ENCODE measurements at places on chromosomes 2 and 18. TPM values are rescaled to one million over a fixed set of nuclear protein-coding genes. Genes with fewer than 3 reads are reported as not detected.
A peak's percentile ranks its signal among the peaks of the same experiment; 100 is the strongest.

GRCh38 chr18:23238152-23238531, 102.9 kb downstream of the CABLES1 start:
- peak overlapping the region; percentile 97 for H3K27ac ChIP-seq
- H3K36me3 ChIP-seq = no peaks in the 10 kb centered on the region
- H3K4me1 ChIP-seq = no peaks in the 10 kb centered on the region
- DNase-seq = no peak

GRCh38 chr2:216665717-216666116, 29.6 kb downstream of the IGFBP5 start:
- H3K4me1 ChIP-seq = no peaks in the 10 kb centered on the region
- H3K27me3 ChIP-seq = no peaks in the 10 kb centered on the region
- no peak overlapping the region for H3K4me3 ChIP-seq
- H3K36me3 ChIP-seq = peaks cover 4% of the 10 kb centered on the region
- DNase-seq = peak; percentile 39

Gene GAREM1
- total RNA-seq = 24.0 TPM

GRCh38 chr2:163306647-163307046, 429.2 kb downstream of the FIGN start:
- H3K4me1 ChIP-seq = no peaks in the 10 kb centered on the region
- DNase-seq = no peak
- H3K27ac ChIP-seq = no peak overlapping the region
- no peaks in the 10 kb centered on the region for H3K27me3 ChIP-seq
- no peaks in the 10 kb centered on the region for H3K36me3 ChIP-seq

GRCh38 chr2:7860693-7861092, 821.2 kb upstream of the ID2 start:
- no peaks in the 10 kb centered on the region for H3K27me3 ChIP-seq
- H3K4me3 ChIP-seq = no peak overlapping the region
- no peak for DNase-seq
- no peak overlapping the region for H3K27ac ChIP-seq
- no peaks in the 10 kb centered on the region for H3K36me3 ChIP-seq
- H3K4me1 ChIP-seq = peaks cover 3% of the 10 kb centered on the region

Gene DYNAP
- not detected for total RNA-seq

Gene INO80B
- total RNA-seq = 38.2 TPM

GRCh38 chr2:129199501-129199900, 780.0 kb upstream of the RAB6C start:
- H3K4me3 ChIP-seq = no peak overlapping the region
- H3K27me3 ChIP-seq = no peaks in the 10 kb centered on the region
- no peaks in the 10 kb centered on the region for H3K36me3 ChIP-seq
- H3K4me1 ChIP-seq = no peaks in the 10 kb centered on the region
- DNase-seq = no peak

Gene HOXD12
- total RNA-seq = not detected

- H3K27ac ChIP-seq = no peak overlapping the region
- no peak overlapping the region for H3K4me3 ChIP-seq
- no peaks in the 10 kb centered on the region for H3K36me3 ChIP-seq
Observed at GRCh38 chr2:34979148-34979547, 1376.4 kb upstream of the CRIM1 start.

DNA sequence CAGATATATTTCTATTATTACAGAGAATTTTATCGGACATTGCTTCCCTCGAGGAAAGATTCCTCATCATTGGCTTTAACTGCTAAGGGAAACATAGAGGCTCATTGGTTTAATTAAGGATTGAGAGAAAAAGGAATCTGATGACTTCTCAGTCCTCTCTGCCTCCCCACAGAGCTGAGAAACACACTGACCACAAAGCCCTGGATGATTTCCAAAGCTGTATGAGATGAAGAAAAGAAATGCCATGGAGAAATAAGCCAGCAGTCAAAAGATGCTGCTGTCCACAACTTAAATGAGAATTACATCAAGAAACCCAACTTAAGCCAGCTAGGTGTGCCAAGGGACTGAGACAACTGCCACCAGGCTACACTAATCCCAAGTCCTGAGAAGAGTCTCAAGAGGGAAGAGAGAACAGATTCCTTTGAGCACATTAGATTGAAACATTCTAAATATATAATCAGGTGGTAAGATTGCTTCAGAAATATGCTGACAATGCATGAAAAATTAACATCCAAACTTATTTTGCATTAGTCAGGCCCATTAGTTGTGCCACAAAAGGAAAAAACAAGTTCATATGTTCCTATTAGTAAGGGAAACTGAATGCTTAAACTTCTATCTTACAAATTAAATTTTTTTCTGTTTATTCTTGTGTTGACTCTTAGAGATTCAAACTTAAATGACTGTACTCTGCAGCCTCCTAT, 308.1 kb upstream of the CYRIA start:
- no peaks in the 10 kb centered on the region for H3K4me1 ChIP-seq
- DNase-seq = no peak
- no peaks in the 10 kb centered on the region for H3K27me3 ChIP-seq
- H3K4me3 ChIP-seq = no peak overlapping the region

Gene BMP10
- not detected for total RNA-seq

- DNase-seq = peak; percentile 90
- H3K4me3 ChIP-seq = no peak overlapping the region
- no peaks in the 10 kb centered on the region for H3K27me3 ChIP-seq
- no peak overlapping the region for H3K27ac ChIP-seq
- H3K4me1 ChIP-seq = no peaks in the 10 kb centered on the region
Observed at GRCh38 chr2:38959938-38960608, 70.4 kb downstream of the ARHGEF33 start.

- no peaks in the 10 kb centered on the region for H3K27me3 ChIP-seq
- H3K4me1 ChIP-seq = no peaks in the 10 kb centered on the region
- no peaks in the 10 kb centered on the region for H3K36me3 ChIP-seq
- H3K4me3 ChIP-seq = no peak overlapping the region
Observed at GRCh38 chr2:151657667-151658076, 76.6 kb downstream of the NEB start.

DNA sequence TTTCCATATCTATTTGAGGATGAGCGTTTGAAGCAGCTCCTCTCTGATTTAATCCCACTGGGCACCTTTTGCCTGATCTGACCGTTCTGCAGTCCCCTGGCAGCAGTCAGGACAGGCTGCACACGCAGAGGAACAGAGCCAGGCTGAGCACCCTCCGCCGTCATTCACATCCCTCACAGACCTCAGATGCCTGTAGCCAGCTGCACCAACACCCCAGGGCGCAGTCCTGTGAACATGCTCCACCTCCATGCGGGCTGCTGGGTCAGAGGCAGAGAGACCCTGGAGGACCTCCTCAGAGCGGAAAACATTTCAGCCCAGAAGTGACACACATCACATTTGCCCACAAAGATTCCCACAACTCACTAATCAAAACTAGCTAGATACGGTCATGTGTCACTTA, 146.1 kb downstream of the SEPTIN10 start:
- DNase-seq = no peak
- no peaks in the 10 kb centered on the region for H3K36me3 ChIP-seq
- H3K27me3 ChIP-seq = no peaks in the 10 kb centered on the region
- H3K4me1 ChIP-seq = no peaks in the 10 kb centered on the region
- H3K4me3 ChIP-seq = no peak overlapping the region

DNA sequence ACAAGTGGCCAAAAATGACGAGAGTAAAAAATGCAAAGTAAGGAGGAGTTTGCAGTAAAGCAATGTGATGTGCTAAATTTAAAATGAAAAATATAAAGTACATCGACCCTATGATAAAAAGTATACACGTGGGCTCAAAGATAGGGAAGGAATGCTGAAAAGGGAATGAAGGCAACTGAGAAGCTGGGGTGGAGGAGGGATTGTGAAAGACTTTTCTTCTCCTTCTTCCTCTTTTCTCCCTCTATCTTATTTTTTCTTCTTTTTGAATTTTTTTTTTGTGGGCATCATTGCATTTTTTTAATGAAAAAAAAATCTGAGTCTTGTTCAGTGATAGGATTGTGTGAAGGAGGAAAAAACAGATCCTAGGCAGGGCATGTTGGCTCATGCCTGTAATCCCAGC, 57.6 kb upstream of the STK17B start:
- H3K36me3 ChIP-seq = no peaks in the 10 kb centered on the region
- no peaks in the 10 kb centered on the region for H3K27me3 ChIP-seq
- no peak overlapping the region for H3K4me3 ChIP-seq
- H3K4me1 ChIP-seq = peaks cover 2% of the 10 kb centered on the region
- no peak for DNase-seq
- H3K27ac ChIP-seq = no peak overlapping the region

GRCh38 chr2:239963646-239964205, 61.4 kb downstream of the NDUFA10 start:
- H3K36me3 ChIP-seq = no peaks in the 10 kb centered on the region
- H3K4me1 ChIP-seq = no peaks in the 10 kb centered on the region
- DNase-seq = no peak

- no peak for DNase-seq
- no peaks in the 10 kb centered on the region for H3K4me1 ChIP-seq
- H3K27me3 ChIP-seq = no peaks in the 10 kb centered on the region
- no peak overlapping the region for H3K27ac ChIP-seq
Observed at GRCh38 chr2:137181370-137181769, 416.0 kb downstream of the THSD7B start.

Gene ALPG
- total RNA-seq = not detected

DNA sequence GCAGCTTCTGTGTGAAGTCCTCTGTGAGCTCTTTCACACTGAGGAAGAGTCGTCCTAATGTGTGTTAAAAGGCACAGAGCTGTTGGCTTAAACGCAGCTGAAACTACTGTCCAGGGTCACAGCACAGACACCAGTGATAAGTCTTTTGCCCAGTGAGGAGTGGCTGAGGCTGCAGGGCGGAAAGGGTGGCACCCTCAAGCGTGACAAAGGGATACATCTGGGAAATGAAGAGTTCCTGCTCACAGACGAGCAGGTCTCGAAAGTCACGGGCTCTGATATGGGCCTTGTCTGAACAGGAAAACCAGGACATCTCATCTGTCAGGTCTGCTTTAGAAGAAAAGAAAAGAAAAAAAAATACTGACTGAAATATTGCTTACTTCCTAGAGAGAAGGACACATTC, 36.5 kb downstream of the TGIF1 start:
- no peaks in the 10 kb centered on the region for H3K36me3 ChIP-seq
- H3K4me3 ChIP-seq = no peak overlapping the region
- H3K27ac ChIP-seq = no peak overlapping the region
- H3K27me3 ChIP-seq = no peaks in the 10 kb centered on the region

DNA sequence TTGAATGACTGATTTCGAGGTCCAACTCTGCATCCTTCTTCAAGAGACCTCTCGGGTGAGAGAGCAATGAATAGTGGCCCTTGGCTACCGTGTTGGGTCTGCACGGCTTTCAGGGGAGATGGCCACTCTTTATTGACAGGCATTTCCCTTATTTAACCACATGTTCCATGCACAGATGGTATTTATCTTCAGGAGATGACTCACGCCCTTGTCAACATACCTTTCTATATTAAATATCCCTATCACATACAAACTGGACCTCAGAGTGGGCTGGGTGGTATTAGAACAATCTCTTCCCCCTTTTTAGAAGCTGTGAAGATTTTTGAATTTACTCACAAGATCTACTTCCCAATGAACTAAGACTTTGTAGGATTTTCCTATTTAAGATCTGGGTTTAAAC, 109.6 kb upstream of the CDC42EP3 start:
- no peak overlapping the region for H3K4me3 ChIP-seq
- peaks cover 4% of the 10 kb centered on the region for H3K4me1 ChIP-seq
- no peak for DNase-seq

DNA sequence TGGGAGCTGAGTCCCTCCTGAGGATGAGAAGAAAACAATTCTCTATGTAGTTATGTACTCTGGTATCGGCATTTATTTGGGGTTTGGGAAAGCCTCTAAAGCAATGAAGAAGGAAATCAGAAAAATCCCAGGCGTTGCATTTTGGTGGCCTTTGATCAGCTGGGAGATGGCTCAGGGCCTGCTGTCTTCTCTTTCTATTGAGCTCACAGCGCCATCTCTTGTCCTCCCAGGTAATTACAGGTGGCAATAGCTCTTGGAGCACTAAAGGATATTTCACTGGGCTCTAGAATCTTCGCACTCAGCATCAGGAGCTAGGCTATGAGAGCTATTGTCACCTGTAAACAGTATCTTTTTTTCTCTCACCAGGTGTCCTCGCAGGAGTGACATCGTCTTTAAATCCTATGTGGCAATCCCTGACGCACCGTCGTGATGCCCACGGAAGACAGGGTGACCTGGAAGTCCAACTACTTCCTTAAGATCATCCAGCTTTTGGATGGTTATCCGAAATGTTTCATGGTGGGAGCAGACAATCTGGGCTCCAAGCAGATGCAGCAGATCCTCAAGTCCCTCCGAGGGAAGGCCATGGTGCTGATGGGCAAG, 76.1 kb upstream of the PMAIP1 start:
- no peaks in the 10 kb centered on the region for H3K27me3 ChIP-seq
- H3K4me1 ChIP-seq = no peaks in the 10 kb centered on the region
- no peaks in the 10 kb centered on the region for H3K36me3 ChIP-seq

DNA sequence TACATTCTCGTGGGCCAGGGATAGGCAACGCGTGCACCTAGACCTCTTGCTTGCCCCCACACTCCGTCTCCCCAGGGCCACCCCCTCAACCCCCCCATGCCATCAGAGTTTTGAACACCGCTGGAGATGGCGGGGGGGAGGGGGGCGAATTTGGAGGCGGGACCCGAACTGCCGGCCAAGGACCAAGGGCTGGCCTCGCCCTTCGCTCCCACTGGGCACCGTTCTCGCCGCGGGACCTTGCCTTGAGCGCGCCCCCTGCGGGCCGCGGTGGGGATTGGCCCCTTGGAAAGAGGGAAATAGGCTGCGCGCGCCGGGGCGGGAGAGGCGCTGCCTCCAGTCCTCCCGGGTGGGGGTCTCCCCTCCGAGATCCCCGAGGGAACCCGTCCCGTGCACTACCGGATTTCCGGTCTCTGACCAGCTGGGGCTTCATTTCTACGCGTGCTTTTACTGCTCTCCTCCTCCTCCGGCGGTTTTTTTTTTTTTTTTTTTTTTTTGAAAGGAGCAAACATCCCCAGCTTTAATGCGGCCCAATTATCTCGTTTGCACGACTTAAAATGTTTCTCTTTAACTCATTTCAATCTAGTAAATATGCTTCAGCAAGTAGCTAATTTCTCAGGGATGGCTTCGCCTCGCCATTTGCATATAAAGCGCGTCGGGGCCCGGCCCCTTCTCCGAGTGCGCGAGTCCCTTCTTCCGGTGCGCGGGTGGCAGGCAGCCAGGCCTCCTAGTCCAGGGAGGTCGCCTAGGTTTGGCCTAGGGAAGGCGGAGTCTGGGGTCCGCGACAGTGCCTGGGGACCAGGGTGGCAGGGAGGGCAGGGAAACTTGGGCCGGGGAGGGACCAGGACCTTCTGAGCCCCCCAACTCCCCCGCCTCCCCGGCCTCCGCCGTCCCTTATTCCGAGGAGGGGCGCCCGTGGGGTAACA, 10.0 kb upstream of the GBX2 start:
- peak overlapping the region; percentile 11 for H3K4me3 ChIP-seq
- H3K27ac ChIP-seq = no peak overlapping the region
- H3K4me1 ChIP-seq = no peaks in the 10 kb centered on the region
- H3K36me3 ChIP-seq = no peaks in the 10 kb centered on the region

Gene NTSR2
- total RNA-seq = not detected

DNA sequence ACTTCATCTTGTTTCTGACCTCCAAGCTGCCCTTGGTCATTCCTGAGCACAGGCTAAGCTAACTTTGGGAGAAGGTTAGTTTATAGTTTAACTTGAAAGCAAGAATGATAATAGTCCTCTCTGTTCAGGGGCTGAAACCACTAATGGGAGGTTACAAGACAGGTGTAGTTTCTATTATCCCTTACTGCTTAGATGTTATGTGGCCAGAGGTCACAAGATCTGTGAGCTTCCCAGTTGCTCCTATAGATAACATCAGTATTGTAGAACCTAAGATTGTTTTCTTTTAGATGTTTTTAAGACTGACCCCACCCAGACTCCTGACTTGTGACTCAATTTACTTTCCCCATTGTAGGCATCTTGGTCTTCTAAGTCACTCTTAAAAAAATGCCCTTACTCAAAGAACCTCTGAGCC, 94.8 kb upstream of the LPIN2 start:
- H3K36me3 ChIP-seq = no peaks in the 10 kb centered on the region
- H3K4me1 ChIP-seq = no peaks in the 10 kb centered on the region
- H3K27ac ChIP-seq = no peak overlapping the region
- no peak for DNase-seq
